ENCODE measurements at places on chromosomes 6 and 20.

GRCh38 chr20:23331450-23332350, 18.9 kb upstream of the NXT1 start:
- no peak overlapping the region for H3K4me3 ChIP-seq
- no peaks in the 10 kb centered on the region for H3K4me1 ChIP-seq
- DNase-seq = no peak
- no peak overlapping the region for H3K27ac ChIP-seq

GRCh38 chr6:143205991-143206390, 145.3 kb downstream of the AIG1 start:
- H3K27ac ChIP-seq = no peak overlapping the region
- no peaks in the 10 kb centered on the region for H3K4me1 ChIP-seq
- no peaks in the 10 kb centered on the region for H3K36me3 ChIP-seq
- H3K27me3 ChIP-seq = no peaks in the 10 kb centered on the region
- H3K4me3 ChIP-seq = no peak overlapping the region

DNA sequence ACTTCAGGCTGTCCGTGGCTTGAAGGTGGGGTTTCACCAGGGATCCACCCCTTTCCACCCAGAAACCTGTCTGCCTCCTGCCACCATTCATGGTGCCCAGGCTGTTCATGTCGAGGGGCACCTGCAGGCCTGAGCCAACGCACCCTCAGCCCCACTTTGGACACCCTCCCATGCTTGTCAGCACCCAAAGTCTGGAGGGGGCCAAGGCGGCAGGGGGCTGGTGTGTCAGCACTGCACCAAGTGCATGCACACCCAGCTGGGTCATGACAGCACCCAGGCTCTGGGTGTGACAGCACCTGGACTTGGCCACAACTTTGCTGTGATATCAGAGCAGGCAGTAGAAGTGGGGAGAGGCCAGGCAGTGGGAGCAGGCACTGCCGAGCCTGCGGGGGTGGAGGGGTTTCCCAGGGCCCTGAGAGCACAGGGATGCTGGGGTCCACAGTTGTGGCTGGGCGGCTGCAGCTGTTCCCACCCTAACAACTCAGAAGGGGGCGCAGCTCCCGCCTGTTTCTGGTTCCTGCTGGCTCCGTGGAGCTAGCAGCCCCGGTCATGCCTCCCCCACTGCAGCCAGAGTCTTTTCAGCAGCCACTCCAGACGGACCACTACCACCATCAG, 33.3 kb upstream of the GRM4 start:
- no peaks in the 10 kb centered on the region for H3K36me3 ChIP-seq
- DNase-seq = no peak
- no peak overlapping the region for H3K4me3 ChIP-seq
- no peak overlapping the region for H3K27ac ChIP-seq
- H3K4me1 ChIP-seq = no peaks in the 10 kb centered on the region
- H3K27me3 ChIP-seq = peaks cover 3% of the 10 kb centered on the region

DNA sequence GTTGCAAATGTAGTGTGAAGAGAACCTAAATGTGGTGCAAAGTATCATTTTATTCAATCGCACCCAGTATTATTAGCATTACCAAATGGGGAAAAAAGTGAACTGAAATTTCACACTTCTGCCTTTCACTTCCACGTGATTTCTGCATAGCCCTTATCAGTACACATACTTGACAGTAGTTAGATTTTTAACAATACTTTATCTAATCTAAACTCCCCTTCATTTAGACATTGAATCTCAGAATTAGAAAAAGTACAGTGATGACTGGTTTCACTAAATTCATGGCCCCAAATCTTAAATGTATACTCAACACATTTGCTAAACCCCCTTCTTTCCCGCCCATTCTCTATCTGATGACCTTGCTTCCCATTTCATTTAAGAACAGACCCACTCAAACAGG, 14.3 kb downstream of the STX7 start:
- no peak overlapping the region for H3K4me3 ChIP-seq
- H3K4me1 ChIP-seq = no peaks in the 10 kb centered on the region
- H3K27me3 ChIP-seq = no peaks in the 10 kb centered on the region
- H3K36me3 ChIP-seq = peaks cover 34% of the 10 kb centered on the region
- DNase-seq = no peak

GRCh38 chr6:72987301-72987700, 238.0 kb downstream of the KHDC1L start:
- H3K27ac ChIP-seq = no peak overlapping the region
- DNase-seq = no peak
- no peaks in the 10 kb centered on the region for H3K4me1 ChIP-seq
- H3K4me3 ChIP-seq = no peak overlapping the region

DNA sequence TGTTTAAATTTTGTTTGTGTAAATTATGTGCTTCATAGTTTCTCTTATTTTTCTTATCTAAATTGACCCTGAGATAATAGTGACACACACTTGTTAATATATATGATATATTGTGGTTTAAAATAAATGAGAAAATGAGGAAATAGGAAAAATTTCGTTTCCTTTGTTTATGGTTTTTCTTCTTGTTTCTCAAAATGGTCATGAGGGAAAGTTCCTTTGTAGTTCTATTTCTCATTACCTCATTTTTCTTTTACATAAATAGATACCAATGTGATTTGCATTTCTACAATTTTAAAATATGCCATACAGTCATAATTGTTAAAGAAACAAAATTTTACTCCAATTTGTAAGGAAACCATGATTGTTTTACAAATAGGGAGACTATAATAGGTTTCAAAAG, 9.2 kb downstream of the OR2A4 start:
- H3K4me3 ChIP-seq = no peak overlapping the region
- H3K27me3 ChIP-seq = peaks cover 5% of the 10 kb centered on the region
- no peaks in the 10 kb centered on the region for H3K36me3 ChIP-seq
- no peak for DNase-seq
- no peak overlapping the region for H3K27ac ChIP-seq
- no peaks in the 10 kb centered on the region for H3K4me1 ChIP-seq
